ENCODE measurements at places on chromosomes 6 and 20.

DNA sequence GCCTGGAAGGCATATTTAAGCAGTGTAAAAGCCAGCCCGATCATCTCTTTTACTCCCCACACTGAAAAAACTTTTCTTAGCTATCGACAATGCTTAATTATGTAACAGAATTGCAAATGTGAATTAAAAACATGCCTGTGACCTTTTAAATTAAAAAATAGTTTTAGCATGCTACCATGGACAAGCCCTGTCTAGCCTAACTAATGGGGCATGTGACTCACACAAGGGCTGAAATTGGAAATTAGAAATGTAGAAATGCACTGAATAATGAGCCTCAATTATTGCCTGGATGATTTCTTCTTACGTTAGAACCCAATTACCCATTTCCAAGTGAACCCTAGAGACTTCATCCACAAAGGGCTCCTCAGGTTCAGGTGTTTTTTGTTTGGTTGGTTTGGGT, 82.7 kb downstream of the SIM1 start:
- no peak for DNase-seq

GRCh38 chr6:54907355-54907754, 60.8 kb downstream of the FAM83B start:
- DNase-seq, result no peak

- DNase-seq, result no peak
Observed at GRCh38 chr6:63742060-63742459, 106.5 kb downstream of the PHF3 start.

GRCh38 chr6:10725716-10726115, 2.8 kb downstream of the TMEM14C start:
- DNase-seq, result no peak

GRCh38 chr6:137832110-137832509, 34.9 kb upstream of the TNFAIP3 start:
- DNase-seq, result no peak

- DNase-seq, result no peak
Observed at GRCh38 chr20:10741060-10741459, 67.3 kb upstream of the JAG1 start.

GRCh38 chr6:113625850-113626249, 231.3 kb upstream of the MARCKS start:
- DNase-seq, result no peak

All from activated CD4-positive, alpha-beta T cell treated with anti-CD3 and anti-CD28 coated beads for 36 hours (primary cell).